ENCODE measurements at places on chromosomes 13 and 19.

DNA sequence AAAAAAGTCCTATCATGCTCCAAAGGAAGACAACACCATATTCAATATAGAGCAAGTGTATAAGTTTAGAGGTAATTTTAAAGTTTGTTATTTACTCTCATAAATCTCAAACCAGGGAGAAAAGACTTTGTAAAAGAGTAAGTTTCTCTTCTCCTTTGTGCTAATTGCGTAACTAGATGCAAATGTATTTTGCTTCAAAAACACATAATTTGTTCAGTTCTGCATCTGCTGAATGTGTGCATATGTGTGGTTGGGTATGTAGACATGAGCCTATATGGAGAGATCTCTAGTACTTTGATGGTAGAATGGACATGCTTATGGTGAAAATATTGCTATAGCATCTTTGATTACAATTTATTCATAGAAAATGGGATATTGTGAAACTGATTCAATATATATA is 17.8 kb upstream of the MIR17HG start:
- DNase-seq: no peak

DNA sequence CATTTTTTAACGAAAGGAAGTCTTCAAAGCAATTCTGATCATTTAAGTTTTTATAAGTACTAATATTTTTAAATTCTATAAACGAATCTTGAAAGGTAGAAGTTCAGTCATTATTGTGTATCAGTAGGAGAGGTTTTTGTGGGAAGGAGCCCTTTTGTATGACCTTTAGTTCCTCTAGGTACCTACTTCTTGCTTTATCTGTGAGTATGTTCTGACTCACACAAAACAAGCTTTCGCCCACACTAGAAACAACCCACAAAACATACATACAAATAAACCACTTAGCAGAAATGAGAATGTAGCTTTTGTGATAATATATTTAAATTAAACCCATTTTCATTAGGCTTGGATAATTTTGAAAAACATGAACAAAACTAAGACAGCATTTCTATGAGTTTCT is 27.8 kb downstream of the ERCC5 start:
- DNase-seq: no peak

DNA sequence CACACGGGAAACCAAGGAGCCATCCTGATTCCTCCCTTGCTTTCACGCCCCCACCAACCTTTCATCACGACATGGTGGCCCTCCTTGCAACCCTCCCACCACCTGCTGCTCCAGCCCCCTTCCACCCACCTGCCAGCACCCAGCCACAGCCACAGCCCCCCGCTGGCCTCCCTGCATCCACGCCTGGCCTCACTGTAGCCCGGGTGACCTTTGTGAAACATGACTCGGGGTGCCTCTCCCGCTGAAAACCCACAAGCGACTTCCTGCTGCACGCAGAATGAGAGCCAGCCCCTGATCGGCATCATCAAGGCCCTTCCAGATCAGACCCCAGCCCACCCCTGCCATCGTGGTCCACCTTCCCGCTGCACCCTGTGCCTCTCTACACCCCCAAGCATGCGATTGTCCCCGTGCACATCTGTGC is 14.9 kb downstream of the POP4 start:
- DNase-seq: no peak

DNA sequence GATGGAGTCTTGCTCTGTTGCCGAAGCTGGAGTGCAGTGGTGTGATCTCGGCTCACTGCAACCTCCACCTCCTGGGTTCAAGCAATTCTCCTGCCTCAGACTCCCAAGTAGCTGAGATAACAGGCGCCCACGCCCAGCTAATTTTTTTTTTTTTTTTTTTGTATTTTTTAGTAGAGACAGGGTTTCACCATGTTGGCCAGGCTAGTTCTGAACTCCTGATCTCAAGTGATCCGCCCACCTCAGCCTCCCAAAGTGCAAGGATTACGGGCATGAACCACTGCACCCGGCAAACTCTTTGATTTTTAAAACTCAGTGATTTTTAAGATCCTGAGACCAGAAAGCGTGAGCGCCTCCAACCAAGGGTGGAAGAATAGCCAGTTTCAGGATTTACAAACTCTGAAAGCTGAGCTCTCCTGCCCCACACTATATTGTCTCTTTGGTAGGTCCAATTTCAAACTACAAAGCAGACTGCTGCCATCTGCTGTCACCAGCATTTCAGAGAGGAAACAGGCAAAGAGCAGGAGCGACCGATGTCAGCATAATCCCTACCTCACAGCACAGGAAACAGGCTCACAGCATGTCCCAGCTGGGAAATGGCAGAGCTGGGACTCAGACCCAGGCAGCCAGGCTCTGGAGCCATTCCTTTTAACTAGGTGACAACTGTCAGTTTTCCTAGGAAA is 9.2 kb downstream of the NOSIP start:
- DNase-seq: no peak

GRCh38 chr13:91586609-91587008 is 188.2 kb downstream of the GPC5 start:
- no peak for DNase-seq

GRCh38 chr19:2290441-2291184 is 8.6 kb upstream of the PEAK3 start:
- no peak for DNase-seq

GRCh38 chr13:112832811-112833210 is 136.2 kb upstream of the MCF2L start:
- no peak for DNase-seq

DNA sequence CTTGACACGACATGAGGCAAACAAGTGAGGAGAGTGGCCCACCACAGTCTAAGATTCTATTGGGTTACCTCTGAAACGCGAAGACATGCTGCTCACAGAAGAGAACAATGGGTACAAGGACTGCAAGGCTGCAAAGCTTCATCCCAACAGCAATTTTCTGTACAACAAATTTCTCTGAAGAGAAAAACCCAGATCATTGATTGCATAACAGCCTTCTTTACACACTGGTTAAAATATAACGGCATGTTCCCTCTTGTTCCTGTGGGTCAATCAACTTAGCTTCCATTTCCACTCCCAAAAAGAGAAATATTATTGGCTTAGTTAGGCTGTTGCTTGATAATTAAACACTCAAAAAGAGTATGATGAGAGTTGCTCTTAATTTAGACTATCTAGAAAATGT is at the start of gene CPB2:
Gene CPB2 (minus strand): TSS at position 166 of the 400 bp plus-strand sequence. CDS start 24 bp downstream, at position 142.
- DNase-seq: no peak

DNA sequence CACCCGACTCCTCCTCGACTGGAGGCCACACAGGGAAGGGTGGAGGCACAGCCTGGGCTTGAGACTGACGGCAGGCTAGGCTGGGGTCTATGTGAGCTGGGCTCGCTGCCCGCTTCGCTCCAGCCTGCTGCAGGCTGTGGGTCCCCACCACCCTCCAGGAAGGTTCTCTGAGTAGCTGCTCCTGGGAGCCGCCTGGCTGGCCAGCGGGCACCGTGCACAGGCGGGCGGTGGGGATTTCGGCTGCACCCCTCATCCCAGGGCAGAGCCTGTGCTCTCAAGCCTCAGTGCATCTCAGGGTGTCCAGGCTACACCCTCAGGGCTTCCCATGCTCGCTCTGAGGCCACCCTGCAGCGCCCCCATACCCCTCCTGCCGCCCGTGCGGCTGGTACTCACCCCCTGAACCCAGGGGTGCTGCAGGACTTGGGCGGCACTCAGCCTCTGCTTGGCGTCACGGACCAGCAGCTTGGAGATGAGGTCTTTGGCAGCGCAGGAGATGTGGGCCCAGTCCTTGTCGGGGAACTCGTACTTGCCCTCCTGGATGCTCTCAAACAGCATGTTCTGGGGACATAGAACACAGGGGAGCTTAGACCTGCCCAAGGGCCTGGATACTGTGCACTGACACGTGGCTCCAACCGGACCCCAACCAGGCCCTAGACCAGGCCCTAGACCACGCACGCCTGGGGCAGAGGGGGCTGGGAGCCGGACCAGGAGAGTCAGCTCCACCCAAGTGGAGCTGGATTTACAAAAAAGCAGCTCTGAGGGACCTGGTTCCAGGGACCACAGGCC is 10.2 kb downstream of the MKNK2 start:
- DNase-seq: no peak

DNA sequence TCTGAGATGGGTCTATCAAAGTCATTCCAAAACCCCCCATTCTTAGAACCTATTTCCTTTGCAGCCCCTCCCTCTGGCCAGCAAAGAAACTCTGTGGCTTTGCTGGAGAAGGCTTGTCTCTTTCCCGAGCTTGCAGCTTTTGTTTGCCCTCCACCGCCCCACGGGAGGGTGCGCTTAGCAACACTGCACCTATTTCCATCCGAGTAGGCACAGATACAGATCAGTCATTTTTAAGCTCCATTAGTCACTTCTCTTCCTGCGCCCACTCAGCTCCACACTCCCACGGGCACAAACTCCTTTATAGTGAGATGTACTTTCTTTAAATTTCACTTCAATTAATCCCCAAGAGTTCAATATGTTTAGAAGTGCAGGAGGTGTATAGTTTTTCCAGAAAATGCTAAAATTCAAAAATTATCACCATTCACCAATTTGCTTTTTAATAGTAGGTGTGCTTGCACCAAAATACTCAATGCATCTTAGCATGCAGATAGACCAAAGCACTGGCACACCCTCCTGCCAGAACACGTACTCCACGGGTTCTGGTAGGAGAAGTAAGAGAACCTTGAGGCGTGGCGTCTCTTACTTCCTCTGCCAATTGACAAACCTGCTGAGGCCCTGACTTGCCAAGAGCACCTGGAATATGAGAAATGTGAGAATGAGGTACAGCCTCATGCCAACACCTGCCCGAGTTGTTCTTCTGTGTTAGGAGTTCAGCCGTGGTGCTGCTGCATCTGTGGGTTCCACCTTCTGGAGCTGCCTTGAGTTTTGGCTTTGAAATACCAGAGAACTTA is 183.7 kb downstream of the TEX29 start:
- DNase-seq: no peak

- no peak for DNase-seq
Measured at GRCh38 chr19:10316229-10317044, 622 bp upstream of the FDX2 start.

DNA sequence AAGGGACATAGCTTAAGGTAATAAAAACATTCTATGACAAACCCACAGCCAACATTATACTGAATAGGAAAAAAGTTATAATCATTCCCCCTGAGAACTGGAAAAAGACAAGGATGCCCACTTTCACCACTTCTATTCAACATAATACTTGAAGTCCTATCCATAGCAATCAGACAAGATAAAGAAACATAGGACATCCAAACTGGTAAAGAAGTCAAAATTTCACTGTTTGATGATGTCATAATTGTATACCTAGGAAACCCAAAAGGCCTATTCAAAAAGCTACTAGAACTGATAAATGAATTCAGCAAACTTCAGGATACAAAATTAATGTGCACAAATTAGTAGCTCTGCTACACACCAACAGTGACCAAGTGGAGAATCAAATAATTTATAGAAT is 1590.0 kb upstream of the PCDH20 start:
- DNase-seq: no peak

All from stimulated activated CD8-positive, alpha-beta memory T cell treated with anti-CD3 and anti-CD28 coated beads, Interleukin-2, amount 100 ng/mL, for 1 hour (primary cell).